ENCODE measurements at places on chromosomes 16 and 17.

GRCh38 chr17:12509801-12510200 is 155.9 kb upstream of the MYOCD start:
- DNase-seq, result no peak

GRCh38 chr16:70604407-70605282 is 41.7 kb upstream of the IL34 start:
- DNase-seq, result no peak

GRCh38 chr17:18856570-18856915 is 1.4 kb upstream of the PRPSAP2 start:
- no peak for DNase-seq

DNA sequence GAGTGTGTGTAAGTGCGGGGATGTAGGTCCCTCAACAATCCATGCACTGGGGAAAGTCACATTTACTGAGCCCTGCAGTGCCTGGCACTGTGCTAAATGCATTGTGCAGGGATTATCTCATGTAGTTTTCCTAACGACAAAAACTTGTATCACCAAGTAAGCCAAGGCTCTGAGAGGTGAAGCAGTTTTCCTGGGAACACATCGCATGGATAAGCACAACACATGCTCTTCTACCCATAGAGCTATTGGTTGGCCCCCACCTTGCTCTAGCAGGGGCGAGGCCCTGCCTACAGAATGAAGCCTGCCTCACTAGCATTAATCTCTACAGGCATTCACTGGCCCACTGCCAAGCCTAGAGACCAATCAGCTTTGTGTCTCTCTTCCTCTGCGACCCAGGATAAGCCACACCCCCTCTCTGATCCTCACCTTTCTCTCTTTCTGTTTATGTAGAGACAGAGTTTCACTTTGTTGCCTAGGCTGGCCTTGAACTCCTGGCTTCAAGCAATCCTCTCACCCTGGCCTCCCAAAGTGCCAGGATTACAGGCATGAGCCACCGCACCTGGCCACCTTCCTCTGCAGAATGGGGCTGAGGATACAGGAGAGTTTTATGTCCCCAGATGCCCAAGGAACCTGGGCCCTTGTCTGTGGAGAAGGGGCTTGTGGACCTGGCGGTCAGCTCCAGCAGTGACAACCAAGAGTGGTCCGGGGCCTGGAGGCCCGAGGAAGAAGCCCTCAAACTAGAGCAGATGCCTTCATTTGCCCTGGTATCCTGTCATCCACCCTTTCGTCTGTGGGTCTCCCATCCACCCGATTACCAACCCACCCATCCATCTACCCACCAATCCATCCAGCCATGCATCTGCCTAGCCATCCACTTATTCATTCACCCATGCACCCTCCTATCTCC is 12.8 kb downstream of the CDH16 start:
- no peak for DNase-seq

- DNase-seq, result no peak
Measured at GRCh38 chr17:15384142-15384787, 42.9 kb upstream of the TEKT3 start.

DNA sequence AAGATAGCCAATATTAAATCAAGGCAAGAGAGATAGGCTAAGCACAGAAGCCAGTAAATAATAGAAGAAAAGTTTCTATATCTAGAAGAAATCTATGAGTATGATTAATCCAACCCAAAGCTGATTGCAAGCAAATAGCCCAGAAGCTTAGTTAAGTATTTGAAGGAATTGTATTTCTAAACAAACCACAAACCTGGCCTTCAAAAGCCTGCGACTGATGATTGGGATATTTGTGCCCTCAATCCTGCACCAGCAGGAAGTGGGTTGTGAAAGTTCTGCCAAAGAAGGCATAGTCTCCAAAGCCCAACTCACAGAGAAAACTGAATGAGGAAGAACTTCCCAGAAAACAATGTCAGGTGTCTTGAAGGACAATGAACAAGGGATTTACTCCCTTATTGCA is 114.5 kb upstream of the C17orf78 start:
- DNase-seq, result no peak

GRCh38 chr17:17079761-17080160 is 37.5 kb downstream of the MPRIP start:
- peak; percentile 54 for DNase-seq

DNA sequence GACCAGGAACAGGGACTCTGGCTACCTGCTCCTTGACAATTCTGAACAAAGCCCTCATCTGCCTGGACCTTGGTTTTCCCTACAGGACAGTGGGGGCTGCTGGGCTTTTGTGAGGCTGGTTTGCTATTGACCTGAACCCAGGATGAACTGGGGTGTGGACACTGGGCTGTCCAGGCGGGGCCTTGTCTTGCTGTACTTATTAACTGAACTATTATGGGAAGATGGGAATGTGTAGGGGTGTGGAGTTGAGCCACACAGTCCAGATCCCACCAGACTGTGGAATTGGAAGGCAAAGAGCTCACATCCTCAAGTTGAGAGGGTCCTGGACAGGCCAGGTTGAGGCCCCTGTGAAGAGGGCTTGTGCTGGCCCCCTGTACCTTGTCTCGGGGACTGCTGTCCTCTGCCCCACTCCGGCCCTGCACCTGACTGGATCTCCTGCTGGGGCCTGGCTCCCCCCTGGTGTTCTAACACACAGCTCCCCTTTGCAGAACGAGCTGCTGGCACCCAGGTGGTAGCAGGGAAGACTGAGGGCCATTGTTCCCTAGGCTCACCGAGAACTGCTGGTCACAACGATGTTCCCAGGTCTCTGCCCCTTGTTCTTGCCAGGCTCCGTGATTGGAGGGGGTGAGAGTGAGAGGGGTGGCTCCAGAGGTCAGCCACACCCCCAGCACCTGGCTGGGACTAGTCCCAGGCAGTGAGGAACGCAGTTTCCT is 51.8 kb upstream of the CDC42EP4 start:
- no peak for DNase-seq

- DNase-seq, result no peak
Measured at GRCh38 chr17:71316176-71316897, 804.5 kb upstream of the SOX9 start.

DNA sequence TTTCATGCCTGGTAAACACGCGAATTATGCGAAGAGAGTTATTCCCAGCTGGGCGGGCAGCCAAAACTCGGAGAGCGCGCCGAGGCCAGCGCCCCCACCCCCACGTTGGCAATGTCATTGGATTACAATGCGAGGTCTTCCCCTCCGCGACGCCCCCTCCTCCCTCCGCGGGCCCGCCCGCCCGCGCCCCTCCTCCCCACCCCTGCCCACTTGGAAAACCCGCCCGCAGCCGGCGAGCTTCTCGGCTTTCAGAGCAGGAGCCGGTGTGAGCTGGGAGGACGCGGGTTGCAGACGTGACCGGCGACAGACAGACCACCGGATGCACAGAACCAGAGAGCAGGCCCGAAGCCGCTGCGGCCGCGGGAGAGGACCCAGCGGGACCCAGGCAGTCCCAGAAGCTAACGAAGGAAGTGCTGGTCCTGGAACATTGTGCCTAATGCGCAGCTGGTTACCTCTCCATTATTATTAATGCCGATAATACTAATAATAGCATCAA is 4.0 kb downstream of the NOG start:
- DNase-seq, result no peak

DNA sequence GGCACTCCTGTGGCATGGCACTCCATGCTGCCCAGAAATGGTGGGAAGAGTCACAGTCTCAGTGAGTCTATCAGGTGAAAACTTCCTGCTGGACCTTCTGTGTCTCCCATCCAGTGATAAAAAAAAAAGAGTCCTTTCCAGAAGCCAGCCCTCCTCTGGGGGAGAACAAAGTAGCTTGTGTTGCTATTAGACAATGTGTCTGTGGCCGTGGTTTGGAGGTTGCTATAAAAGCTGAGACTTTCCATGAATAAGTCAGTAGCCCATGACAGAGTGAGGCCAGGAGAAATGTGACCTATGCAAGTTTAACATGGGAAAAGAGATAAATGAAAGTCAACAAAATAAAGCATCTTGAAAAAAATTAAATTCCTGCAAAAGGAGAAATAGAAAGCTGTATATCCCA is 250.7 kb upstream of the MON1B start:
- no peak for DNase-seq

GRCh38 chr17:39281806-39282205 is 56.1 kb upstream of the STAC2 start:
- DNase-seq, result no peak

GRCh38 chr16:28320023-28320561 is 27.8 kb downstream of the SBK1 start:
- no peak for DNase-seq

DNA sequence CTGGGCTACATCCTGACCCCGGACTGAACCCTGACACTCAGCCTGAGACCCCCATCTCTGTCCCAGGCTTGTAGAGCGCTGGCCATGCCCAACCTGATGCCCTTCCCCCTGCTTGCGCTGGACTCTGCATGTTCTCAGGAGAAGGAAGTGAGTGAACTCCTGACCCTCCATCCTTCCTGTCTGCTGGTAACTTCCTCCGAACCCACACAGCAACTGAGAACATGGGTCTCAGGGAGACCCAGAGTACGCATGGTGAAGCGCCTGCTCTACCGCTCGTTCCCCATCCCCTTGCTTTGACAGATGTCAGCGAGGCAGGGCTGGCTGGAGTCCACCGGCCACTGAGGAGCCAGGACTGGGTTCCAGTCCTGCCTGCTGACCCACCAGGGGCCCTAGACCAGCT is 6.1 kb downstream of the CAMKK1 start:
- no peak for DNase-seq

GRCh38 chr16:82111944-82112343 is 58.1 kb downstream of the MPHOSPH6 start:
- DNase-seq, result no peak

GRCh38 chr16:5965321-5965720 is 867.7 kb upstream of the EEF2KMT start:
- DNase-seq, result peak; percentile 85

DNA sequence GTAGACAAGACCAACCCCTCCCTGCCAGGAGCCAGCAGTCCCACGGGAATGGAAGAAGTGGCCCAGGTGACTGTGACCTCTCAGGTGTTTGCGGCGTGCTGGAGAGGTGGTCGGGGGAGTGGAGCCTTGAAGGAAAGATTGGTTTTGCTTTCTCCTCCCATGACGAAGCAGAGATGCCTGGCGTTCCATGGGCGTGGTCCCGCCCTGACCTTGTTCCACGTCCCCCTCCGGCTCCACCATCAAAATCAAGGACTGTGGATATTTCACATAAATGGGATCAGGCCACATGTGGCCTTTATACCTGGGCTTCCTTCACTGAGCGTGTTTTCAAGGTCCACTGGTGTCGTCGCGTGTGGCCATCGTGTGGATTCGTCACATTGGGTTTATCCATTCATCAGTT is 270.6 kb upstream of the TNRC6C start:
- DNase-seq, result no peak

DNA sequence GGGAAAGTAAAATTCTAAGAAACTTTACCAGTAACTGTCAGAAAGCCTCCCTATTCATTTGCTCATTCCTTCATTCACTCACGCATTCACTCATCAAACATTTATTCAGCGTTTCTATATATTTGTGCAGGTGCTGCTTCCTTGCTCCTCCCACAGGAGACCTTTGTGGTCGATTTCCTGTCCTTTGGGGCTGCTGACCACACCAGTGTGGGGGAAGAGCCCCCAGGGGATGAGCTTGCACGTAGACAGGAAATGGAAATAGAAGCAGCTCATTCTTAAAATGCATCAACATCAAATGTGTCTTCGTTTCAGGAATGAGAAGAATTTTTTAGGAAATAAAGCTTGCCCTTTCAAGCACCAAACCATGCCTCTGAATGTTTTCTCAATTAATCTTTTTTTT is 9.6 kb downstream of the PIK3R6 start:
- no peak for DNase-seq

DNA sequence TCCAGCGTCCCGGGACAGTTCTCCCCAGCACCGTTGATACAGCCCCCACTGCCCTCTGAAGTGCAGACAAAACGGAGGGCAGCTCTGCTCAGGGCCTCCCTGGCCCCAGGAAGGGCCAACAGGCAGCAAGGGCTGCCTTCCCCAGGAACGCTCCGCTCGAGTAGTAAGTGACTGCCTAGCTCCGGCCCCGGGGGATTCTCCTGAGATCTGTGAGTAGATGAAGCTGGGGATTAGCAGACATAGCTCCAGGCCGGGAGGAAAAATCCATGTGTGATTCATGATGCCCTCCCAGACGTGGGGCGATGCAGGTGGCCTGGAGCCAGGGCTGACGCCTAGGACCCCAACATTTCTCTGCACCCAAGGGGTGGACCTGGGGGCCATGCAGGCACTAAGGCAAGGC is 85.3 kb downstream of the ENGASE start:
- DNase-seq, result no peak

- DNase-seq, result no peak
Measured at GRCh38 chr16:82008957-82009592, 2.2 kb downstream of the SDR42E1 start.

DNA sequence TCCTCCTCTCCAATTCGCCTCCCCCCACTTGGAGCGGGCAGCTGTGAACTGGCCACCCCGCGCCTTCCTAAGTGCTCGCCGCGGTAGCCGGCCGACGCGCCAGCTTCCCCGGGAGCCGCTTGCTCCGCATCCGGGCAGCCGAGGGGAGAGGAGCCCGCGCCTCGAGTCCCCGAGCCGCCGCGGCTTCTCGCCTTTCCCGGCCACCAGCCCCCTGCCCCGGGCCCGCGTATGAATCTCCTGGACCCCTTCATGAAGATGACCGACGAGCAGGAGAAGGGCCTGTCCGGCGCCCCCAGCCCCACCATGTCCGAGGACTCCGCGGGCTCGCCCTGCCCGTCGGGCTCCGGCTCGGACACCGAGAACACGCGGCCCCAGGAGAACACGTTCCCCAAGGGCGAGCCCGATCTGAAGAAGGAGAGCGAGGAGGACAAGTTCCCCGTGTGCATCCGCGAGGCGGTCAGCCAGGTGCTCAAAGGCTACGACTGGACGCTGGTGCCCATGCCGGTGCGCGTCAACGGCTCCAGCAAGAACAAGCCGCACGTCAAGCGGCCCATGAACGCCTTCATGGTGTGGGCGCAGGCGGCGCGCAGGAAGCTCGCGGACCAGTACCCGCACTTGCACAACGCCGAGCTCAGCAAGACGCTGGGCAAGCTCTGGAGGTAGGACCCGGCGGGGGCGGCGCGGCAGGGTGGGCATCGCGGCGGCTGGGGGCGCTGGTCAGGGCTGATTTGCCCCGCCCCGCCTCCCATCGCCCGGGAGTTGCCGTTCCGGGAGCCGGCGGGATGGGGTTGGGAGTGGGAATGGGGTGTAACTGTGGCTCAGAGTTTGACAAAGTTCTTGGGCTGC is 567 bp downstream of the SOX9 start:
- DNase-seq, result no peak

- no peak for DNase-seq
Measured at GRCh38 chr16:57688987-57689761, 5.4 kb upstream of the DRC7 start.

GRCh38 chr17:77927777-77928518 is 30.6 kb upstream of the TNRC6C start:
- DNase-seq, result no peak

GRCh38 chr16:89057738-89058137 is 35.9 kb upstream of the ACSF3 start:
- DNase-seq, result no peak

GRCh38 chr16:56387396-56387795 is 37.9 kb downstream of the AMFR start:
- no peak for DNase-seq

DNA sequence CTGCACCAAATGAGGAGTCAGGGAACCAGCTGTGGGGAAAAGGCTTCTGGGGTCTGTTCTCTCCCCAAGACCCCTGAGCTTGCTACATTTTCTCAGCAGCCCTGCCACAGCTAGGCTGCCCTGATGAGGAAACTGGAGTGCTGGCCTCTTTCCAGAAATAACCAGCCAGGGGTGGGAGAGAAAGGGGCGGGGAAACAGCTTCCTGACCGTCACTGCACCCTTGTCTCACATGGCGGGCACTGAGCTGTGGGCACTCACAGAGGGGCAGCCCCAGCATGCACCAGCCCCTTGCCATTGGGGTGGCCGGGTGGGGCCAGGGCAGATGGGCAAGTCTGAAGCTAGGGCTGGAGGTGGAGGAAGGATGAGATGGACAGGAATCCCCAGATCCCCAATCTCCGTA is 2.9 kb downstream of the SRL start:
- DNase-seq, result no peak

Measured in DMS79 (cell line).